ENCODE measurements at places on chromosomes 1 and 21.

DNA sequence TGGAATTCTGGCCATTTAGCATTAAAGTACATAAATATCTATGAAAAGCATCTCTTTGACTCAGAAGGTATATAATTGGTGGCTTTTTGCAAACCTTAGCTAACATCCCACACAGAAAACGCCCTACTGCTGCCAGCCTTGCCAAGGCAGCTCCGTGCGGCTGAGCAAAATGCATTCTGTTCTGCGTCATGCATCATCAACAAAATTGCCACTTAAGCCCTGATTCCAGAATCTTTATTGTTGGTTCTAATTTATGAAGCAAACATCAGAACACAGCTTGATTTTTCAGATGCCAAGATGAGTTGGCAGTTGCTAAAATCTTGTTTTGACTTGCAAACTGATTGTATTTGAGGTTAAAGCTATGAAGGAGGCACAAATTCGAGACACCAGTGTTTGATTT lies 314.9 kb upstream of the DEPDC1 start:
- DNase-seq, result no peak

DNA sequence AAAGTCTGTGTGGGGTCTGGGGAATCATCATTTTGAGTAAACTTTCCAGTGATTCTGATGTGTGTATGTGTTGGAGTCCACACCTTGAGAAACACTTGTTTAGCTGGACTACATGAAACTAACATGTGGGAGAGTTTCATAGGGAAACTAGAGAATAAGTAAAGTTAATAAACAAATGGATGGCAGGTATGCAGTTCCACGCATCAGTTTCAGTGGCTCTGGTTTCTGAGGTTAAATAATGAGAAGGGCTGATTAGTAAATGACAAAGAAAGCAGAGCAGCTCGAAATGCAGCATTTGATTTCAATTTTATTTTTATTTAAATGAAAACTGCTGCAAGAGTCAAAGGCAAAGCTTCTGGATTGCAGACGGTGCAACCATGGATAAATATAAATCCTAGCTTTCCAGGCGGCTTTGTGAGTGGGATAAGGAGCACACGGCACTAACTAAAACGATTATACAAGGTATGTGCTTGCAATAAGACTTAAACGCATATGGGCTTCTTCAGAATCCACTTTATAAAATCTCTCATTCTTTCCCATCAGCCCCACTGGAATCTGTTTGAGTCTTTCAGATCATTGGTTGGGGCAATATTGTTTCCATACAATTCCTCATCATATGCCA lies 310.7 kb downstream of the PLPP3 start:
- DNase-seq, result no peak

DNA sequence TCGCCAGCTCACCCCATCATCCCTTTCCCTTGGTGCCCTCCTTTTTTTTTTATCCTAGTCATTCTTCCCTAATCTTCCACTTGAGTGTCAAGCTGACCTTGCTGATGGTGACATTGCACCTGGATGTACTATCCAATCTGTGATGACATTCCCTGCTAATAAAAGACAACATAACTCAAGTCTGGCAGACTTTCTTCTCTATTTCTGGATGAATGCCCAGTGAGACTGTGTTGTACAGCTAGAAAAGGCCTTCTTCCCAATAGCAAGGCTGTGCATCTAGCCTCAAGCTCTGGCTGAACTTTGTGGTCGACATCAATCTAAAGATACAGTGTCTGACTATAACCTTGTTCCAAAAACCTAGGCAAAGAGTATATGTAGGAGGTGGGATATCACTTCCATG lies 6.4 kb downstream of the IL24 start:
- no peak for DNase-seq

GRCh38 chr21:44332383-44332782 lies 6.8 kb downstream of the CFAP410 start:
- DNase-seq, result no peak

DNA sequence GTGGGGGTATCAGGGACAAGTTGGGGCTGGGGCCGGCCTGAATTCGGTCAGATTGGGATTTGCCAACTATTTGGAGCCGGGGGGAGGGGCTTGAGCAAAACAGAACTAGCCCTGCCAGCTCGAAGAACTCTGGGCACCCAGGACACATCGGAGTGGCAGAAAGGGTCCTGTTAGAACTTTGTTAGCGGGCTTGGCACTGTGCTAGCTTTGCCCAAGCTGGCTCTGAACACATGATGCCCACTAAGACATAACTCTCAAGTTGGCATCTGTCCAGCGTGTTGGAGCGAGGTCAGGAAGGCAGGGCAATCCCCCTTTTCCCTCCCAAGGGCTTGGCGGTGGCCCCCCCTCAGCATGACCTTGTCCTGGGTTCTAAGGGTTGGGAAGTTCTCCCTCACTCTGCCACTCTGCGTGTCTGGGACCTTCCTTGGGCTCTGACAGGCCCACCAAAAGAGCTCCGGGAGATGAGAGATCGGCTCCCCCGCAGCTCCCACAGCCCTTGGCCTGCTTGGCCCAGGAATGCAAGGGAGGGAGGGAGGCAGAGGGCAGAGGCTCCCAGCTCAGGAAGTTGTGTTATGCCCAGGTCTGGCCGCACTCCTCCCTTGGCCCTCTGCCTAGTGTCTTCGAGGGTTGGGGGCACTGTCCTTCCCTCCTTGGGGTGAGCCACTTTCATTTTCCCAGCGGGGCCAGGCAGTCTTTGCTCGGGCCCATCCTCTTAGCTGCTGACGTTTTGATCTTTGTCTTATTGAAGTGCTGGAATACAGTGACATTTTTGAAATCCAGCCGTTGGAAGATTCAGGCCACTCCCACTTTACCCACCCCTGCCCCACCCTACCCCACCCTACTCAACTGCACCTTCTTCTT lies 1.2 kb downstream of the LMNA start:
- DNase-seq, result no peak

Data from GM18507 (cell line).